Fibroblast of villous mesenchyme (primary cell): ENCODE measurements at places on chromosomes 3 and 15. TPM values are rescaled to one million over a fixed set of nuclear protein-coding genes. Genes with fewer than 3 reads are reported as not detected.

Gene FBXO40
- total RNA-seq: under 0.01 TPM in 1 of 2 replicates, not detected in the other

GRCh38 chr3:127260826-127261555 is 26.9 kb downstream of the PRR20G start:
- DNase-seq: no peak

DNA sequence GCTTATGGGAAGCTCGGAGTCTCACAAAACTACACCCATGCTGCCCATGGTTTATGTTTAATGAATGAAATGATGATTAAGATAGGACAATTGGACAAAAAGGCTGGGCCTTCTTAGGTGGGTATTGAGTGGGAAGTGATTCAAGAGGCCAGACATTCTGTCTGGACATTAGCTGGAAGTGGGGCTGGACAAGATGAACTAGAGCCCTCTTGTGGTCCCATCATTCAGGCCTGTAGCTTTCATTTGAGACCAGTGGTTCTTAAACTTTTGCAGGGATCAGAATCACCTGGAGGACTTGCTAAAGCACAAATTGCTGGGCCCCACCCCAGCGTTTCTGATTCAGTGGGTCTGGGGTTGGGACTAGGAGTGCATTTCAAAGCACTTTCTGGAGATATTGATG is 290.4 kb upstream of the CTDSPL start:
- DNase-seq: no peak

Gene FGF7
- total RNA-seq: 75.7 and 369 TPM in 2 replicates

DNA sequence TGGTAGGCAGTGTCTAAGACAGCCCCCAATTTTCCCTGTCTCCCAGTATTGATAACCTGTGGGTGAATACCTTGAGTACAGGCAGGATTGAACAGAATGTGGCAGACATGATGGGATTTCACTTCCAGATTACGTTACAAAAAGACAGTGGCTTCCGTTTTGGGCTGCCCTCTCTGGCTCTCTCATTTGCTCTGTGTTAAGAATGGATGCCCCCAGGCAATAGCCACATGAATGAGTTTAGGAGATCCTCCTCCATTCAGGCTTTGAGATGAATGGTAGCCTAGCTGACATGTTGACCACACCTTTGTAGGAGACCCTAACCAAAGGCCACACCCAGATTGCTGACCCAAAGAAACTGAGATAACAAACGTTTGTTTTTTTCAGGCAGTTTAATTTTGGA is 34.3 kb downstream of the UBXN7 start:
- no peak for DNase-seq

Gene MAP2K5
- total RNA-seq: 6.1 and 6.9 TPM in 2 replicates

- DNase-seq: no peak
Measured at GRCh38 chr15:60643555-60643954, 164.6 kb upstream of the ICE2 start.
